Activated CD8-positive, alpha-beta memory T cell treated with anti-CD3 and anti-CD28 coated beads for 1 hour (primary cell): ENCODE measurements at places on chromosomes 2 and 18.

DNA sequence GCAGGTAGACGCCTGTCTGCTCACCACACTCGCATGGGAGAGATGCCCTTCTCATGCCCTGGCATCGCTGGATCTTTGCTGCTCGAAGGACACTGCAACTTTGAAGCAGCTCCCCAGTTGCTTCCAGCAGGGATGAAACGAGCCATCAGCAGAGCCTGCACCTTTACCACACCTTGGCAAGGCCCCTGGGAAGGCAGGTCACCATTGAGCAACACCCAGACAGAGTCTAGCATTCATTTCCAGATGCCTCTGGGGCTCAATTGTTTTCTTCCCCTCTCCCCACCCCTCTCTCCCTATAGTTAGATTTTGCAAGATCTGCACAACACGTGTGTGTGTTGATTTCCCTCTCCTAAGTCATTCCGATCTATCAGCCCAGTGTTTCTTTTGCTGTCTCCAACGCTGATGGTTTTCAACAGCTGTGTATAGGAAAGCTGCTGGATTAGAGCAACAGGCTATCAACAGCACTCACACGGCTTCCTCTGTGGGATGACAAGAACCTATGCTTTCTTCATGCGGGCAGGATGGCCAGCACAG, 25.6 kb upstream of the INHBB start:
- no peak for DNase-seq

GRCh38 chr2:53786705-53787613, at the start of the genes ASB3 and ERLEC1:
Gene ASB3 (minus strand): TSS chr2:53786953. CDS start chr2:53765572, 21,381 bp downstream.
Gene ERLEC1 (plus strand): TSS chr2:53787044. CDS start chr2:53787211, 167 bp downstream.
- DNase-seq: peak; percentile 72

GRCh38 chr2:74029714-74030397, 45.1 kb downstream of the TET3 start:
- no peak for DNase-seq

- DNase-seq: no peak
Observed at GRCh38 chr18:45321520-45321919, 293.8 kb upstream of the SLC14A2 start.

GRCh38 chr2:226514895-226515294, 284.7 kb downstream of the IRS1 start:
- DNase-seq: no peak
